Lower leg skin (tissue), 4 donors: ENCODE measurements at places on chromosomes 12 and 14. TPM values are rescaled to one million over a fixed set of nuclear protein-coding genes. Genes with fewer than 3 reads are reported as not detected.

- no peak for DNase-seq
Observed at GRCh38 chr12:11584221-11584855, 65.1 kb upstream of the ETV6 start.

DNA sequence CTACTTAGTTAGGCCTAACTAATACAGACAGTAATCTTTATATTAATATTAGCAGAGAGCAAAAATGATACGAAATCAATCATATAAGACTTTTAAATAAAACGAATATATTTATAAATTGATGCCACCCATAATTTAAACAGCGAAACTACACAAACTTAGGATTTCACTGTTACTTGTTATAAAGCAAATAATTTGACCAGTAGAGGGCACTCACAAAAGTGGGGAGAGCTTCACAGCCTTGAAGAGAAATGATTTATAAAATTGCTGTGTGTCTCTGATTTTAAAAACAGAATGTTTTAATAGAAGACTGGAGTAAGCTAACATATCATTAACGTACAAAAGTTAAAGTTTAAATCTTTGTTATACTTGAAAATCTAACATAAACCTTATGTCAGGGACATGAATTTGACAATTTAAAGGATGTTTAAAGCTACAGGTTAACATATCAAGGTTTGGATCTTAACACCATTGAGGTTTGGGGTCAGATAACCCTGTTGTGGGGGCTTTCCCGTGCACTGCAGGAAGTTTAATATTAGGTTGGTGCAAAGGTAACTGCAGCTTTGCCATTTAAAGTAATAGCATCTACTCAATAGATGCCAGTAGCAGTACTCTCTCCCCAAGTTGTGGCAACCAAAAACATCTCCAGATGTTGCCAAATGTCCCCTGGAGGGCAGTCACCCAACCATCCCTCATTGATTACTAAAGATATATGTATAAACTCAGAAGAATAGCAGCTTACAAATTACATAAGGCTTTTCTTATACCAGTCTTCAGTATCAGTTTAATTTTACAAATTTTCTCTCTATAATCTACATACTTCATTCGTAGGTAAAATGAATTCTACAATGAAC, 9.3 kb downstream of the KRAS start:
- DNase-seq, result no peak

GRCh38 chr12:25670076-25671055, 117.3 kb upstream of the LMNTD1 start:
- no peak for DNase-seq

- no peak for DNase-seq
Observed at GRCh38 chr12:992647-993046, 1.6 kb downstream of the ERC1 start.

DNA sequence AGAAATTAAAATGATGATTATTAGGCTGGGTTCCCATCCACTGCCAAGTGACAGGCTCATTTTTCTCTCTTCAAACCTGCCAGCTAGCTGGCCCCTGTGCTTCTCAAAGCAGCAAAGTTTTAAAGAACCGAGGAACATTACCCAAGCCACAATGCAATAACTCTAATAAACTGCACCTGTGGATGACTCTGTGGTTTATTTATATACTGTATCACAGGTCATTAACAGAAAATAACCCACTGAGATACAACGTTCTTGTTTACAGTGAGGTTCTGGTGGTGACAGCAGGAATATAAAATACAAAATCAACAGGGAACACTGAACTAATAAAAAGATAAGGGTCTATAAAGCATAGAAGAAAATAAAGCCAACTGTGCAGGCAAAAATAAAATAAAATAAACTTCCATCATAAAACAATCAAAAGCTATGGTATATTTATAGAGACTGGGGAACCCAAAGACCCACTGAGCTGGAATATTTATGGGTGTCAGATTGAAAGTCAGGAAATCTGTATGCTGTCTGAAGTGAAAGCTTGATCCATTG, 472.9 kb downstream of the NOVA1 start:
- no peak for DNase-seq

GRCh38 chr14:96100161-96101064, 61.3 kb downstream of the C14orf132 start:
- peak; percentile 94 for DNase-seq

DNA sequence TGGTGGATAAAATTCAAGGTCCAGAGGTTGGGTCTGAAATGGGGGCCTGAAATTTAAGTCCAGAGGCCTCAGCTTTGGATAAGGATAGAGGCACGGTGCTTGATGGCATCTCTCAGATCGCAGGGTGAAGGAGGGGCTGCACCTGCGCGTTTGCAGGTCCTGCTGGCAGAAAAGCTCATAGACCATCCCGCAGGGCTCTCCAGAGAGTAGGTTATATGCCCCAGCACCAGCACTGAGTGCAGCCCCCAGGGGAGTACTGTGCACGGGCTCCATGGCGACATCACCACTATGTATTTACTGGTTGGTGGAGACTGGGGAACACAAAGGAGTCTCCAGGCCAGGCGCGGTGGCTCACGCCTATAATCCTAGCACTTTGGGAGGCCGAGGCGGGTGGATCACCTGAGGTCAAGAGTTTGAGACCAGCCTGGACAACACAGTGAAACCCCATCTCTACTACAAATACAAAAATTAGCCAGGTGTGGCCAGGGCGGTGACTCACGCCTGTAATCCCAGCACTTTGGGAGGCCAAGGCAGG, 4.3 kb upstream of the CD63 start:
- DNase-seq, result no peak

GRCh38 chr12:3320881-3321509, 170.0 kb upstream of the PRMT8 start:
- DNase-seq, result no peak

DNA sequence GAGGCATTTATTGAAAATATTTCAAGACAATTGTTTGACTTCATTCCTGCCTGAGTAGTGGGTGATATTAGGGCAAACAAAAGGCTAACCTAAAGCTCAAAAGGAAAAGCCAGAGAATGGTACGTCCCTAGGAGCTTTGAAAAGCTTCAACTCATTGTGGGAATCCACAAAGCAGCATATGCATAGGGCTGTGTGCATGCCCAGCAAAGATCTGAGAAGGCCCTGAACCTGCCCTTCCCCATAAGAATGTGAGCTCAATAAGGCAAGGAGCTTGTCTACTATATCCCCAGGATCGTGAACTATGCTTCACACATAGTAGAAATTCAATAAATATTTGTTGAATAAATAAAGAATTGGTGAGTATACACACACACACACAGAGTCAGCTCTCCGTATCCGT, 19.1 kb upstream of the RAD52 start:
- DNase-seq, result no peak

DNA sequence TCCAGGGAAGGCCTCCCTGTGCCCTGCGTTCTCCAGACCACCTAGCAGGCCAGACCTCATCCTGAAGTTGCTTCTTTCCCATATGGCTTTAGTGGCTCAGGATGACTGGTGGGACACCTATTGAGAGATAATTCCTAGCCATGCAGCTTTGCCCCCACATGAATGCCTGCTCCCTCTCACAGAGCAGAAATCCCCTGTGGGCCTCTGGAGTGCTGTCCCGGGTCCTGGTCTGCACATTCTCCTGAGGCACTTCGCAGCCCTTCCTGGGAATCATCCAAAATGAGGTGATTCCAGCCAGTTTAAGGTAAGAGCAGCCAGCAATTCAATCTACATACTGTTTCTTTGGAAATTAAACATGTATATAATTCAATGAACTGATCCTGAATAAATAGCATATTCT, 135.9 kb downstream of the GPR65 start:
- no peak for DNase-seq

- DNase-seq, result no peak
Observed at GRCh38 chr12:8146442-8146771, 10.4 kb upstream of the ZNF705A start.

GRCh38 chr12:59403259-59403932, 192.4 kb upstream of the SLC16A7 start:
- DNase-seq, result no peak

MLH3 gene
- 19.9 TPM for total RNA-seq

C14orf39 gene
- total RNA-seq, result not detected

CFAP54 gene
- total RNA-seq, result 0.04 TPM

ABCD2 gene
- total RNA-seq, result 0.08 TPM
